Bone marrow (tissue), 2 donors: ENCODE measurements at places on chromosomes 7 and 10.

GRCh38 chr7:135970682-135971365 is 6.3 kb downstream of the MTPN start:
- peak; percentile 71 for DNase-seq

DNA sequence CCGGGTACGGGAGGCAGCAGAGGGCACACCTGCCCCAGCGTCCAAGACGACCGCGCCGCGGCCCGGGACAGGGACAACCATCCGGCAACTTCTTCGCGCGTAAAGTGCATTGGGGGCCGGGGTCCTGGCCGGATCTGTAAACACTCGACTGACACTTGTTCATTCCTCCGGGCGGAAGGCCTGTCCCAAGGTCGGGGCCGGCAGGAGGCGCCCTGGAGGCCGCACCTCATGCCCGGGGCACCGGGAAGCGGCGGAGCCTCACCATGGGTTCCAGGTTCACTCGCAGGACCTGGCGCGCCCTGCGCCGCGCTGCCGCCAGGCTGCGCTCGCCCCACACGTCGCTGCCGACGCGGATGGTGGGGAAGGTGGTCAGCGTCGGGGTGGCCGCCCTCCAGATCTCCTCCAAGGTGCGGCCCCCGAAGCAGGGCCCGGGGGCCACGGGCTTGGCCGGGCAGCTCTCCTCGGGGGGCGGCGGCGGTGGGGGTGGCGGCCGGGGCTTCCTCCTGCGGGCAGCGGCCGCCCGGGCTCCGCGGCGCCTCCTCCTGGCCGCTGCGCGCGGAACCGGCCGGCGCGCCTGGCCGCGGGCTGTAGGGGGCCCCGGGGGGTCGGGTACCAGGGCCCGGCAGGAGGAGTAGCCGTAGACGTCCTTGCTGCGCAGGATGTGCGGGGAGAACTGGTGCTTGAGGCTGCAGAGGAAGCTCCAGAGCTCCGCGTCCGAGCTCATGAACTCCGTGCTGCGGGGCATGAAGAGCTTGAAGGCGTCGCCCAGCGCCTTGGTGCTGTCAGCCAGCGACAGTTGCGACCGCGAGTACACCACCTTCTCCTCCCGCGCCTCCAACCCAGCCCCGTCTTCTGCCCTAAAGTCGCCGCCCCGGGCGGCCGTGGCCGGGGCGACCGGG is 746 bp downstream of the CCDC71L start:
- DNase-seq, result peak; percentile 71

DNA sequence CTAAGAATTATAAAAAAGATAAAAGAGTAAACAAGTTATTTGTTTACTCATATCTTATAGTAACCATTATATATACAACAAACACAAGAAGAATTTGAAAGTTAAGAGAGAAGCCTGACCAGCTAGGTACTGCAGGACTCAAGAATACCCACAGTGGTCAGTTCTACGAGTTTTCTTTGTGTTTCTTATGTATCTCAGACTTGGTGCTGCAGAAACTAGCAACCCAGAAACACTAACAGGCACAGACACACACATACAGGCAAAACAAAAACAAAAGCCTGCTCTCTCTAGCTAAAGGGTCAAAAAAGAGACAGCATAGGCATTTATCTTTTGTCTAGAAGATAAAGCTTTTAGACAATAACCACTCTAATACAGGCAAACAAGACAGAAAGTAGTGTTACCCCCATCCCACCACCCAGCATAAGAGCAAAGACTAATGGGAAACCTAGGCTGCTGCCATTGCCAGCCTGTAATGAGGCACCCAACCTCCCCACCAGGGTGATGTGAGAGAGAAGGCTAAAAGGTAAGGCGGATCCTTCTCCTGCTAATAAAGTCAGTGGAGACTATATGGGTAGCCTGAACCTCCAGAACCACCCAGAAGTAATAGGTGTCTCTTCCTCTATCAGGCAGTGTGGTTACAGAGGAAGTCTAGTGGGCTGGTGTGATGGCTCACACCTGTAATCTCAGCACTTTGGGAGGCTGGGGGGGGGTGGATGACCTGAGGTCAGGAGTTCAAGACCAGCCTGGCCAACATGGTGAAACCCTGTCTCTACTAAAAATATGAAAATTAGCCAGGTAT is 113.9 kb downstream of the DNAJC1 start:
- DNase-seq, result no peak

GRCh38 chr7:8184221-8184620 is 77.7 kb downstream of the ICA1 start:
- DNase-seq, result no peak

GRCh38 chr7:32522746-32523530 is 27.6 kb downstream of the AVL9 start:
- DNase-seq, result no peak

GRCh38 chr10:66931340-66931948 is 5.6 kb downstream of the LRRTM3 start:
- peak; percentile 8 for DNase-seq

DNA sequence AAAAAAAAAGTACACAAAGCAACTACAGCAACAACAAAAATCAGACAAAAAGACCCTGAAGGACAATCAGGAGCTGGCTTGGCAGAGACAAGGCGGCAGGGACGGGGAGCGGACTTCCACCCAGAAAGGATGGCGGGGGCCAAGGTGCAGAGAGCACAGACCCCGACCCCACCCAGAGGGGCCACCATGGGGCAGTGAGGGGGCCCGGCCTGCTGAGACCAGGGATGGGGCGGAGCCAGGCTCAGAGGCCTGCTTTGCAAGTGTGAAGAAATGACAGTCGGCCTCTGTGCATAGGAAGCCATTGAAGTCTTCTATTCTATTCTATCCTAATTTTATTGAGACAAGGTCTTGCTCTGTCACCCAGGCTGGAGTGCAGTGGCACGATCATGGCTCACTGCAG is 82.0 kb downstream of the ELFN1 start:
- no peak for DNase-seq

DNA sequence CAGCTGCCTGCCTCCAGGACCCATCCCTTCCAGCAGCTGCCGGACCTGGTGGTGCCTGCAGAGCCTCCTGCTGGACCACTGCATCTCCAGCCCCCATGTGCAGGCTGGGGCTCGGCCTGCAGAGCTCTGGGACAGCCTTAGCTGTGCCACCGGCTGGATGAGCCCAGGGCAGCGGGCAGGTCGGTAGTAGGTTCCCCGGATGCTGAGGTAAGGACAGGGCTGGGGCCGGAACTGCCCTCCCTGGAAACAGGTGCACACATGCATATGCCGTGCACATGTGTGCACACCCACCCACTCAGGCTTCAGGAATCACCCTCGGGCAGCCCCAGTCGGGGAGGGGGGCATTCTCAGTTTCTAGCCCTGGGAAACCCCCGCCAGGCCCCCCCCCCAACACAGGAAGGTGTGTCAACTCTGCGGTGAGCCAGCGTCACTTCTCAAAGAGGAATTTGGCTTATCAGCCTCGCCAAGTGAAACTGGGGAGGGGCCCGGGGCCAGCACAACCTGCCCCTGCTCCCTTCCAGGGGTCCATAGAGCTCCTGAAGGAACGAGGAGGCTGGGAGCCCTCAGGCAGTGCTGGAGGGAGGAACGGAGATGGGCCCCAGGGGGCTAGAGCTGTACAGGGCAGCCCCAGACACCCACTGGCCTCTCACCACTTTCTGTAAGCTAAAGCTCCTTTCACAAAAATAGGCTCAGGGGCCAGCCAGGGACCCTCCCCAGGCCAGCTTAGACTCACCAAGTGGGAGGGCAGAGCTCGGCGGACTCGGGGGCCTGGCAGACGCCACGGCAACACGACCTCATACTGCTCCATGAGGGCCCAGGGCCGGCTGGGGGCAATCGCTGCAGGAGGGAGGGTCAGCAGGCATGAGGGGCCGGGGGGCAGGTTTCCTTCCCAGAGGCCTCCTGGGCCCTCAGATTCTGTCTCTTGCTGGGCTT is 1.7 kb downstream of the ADAM8 start:
- peak; percentile 57 for DNase-seq

DNA sequence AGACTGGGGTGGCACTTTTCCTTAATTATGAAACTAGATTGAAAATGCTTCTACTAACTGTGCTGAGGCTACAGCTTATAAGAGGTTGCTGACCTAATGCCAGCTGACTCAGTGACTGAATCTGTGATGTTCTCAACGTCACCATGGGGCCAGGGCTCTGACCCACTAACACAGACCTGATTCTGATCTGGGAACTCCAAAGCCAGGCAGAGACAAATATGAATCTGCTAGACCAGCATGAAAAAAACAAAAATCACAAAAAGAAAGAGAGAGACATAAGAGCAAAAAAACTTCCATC is 16.1 kb downstream of the USP6NL start:
- no peak for DNase-seq

- DNase-seq, result no peak
These were observed 30.0 kb downstream of the NET1 start for GRCh38 chr10:5442065-5442989.

GRCh38 chr10:128009372-128010126 is 102.6 kb downstream of the PTPRE start:
- DNase-seq, result no peak

DNA sequence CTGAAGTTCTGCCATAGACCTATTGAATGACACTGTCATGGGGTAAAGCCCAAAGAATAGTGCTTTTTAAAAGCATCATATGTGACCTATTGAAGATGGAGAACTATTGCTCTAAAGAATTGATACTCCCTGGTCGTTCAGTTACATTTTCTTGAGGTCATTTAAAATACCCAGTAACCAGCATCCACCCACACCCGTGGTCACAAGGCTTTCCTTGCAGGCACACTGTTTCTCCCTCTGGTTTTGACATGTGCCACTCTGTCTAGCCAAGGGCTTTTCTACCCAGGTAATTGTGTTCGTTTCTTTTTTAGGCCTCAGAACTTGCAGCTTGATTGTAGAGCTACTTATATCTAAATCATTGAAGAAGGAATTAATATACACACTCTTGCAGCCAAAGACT is 68.3 kb upstream of the LYZL2 start:
- DNase-seq, result no peak

DNA sequence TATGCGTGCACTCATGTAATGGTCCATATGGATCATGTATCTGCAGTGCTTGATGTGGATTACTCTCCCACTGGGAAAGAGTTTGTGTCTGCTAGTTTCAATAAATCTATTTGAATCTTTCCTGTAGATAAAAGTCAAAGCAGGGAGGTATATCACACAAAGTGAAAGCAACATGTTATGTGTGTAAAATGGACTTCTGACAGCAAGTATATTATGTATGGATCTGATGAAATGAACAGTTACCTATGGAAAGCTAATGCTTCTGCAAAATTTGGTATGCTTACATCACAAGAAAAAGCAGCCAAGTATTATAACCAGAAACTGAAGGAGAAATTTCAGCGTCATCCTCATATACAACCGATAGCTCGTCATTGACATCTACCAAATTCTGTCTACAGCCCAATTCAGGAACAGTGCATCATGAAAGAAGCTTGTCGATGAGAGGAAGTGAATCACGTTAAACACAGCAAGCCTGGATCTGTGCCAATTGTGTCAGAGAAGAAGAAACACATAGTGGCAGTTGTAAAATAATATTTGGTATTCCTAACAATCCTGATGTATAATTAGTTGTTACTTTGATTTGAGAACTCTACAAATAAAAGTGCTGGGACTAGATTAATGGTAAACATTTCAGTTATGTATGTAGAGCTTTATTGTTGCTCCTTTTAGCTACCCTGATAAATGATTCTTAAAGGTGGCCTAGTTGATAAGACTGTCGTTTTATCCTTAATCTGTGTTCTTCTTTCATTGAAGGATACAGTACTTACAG is 14.2 kb upstream of the SYPL1 start:
- peak; percentile 56 for DNase-seq

DNA sequence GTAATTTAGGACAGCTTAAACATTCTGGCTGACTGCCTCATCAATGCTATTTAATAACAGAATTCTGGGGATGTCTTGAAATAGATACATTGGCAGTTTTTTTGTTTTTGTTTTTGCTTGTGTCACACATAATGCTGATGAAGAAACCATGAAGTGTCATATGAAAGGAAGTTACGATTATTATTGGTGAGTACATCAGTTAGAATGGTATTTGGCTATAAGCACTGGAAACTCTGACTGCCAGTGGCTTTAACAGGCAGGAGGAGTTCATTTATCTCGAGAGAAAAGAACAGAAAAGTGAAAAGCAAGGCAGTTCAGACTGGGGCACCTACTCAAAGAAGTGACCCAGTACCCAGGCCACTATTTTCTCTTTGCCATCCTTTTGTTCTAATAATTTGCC is 18.1 kb downstream of the LSM8 start:
- no peak for DNase-seq

GRCh38 chr10:101071267-101071884 is 9.6 kb downstream of the KAZALD1 start:
- DNase-seq, result peak; percentile 51

- no peak for DNase-seq
These were observed 895 bp upstream of the NAPEPLD start for GRCh38 chr7:103149808-103150180.

GRCh38 chr7:99992330-99993038 is 16.7 kb upstream of the AZGP1 start:
- no peak for DNase-seq

- DNase-seq, result no peak
These were observed 163.0 kb downstream of the DNAJB6 start for GRCh38 chr7:157499835-157500153.

- no peak for DNase-seq
These were observed 26.5 kb upstream of the CHST15 start for GRCh38 chr10:124119946-124120345.

GRCh38 chr10:90947030-90947960 is 26.4 kb upstream of the ANKRD1 start:
- DNase-seq, result no peak

DNA sequence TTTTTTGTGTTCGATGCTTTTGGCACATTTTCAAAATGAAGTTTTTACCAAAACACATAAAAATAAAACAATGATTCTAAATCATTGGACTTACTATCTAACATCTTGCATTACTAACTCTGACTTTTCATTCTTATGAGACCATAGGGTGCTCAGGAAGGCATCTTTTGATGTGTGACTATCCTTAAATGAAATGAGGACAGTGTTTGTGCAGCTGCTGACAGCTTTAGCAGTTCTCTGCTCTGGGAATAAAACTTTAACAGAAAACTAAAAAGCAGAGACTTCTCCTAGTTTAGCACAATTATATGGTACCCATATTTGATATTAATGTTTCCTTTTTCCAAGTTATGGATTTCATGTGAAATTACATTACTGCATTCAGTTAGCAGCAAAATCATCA is 471.6 kb downstream of the ARL4A start:
- DNase-seq, result no peak

GRCh38 chr7:66466081-66466600 is 162.5 kb upstream of the KCTD7 start:
- DNase-seq, result no peak

- DNase-seq, result no peak
These were observed 280.0 kb downstream of the MAD1L1 start for GRCh38 chr7:1952781-1953180.

DNA sequence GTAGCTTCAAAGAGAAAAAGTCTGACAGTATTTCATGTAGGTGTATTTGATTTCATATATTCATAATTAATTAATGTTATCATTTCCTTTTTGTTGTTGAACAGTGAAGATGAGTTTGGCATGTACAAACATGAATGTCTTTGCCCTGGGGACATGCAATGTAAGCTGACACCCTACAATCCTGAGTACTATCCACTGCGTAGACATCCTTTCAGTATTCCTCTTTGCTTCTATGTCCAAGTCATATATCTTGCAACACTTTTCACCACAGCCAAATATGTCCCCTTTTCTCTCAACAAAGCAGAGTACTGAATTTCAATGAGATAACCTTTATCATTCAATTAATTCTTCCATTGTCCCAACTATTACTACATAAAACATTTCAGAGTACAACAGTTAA is 93.6 kb downstream of the GPR37 start:
- no peak for DNase-seq
